ENCODE measurements at places on chromosomes 16 and 17.

- DNase-seq = no peak
Observed at GRCh38 chr17:18262111-18262510, 1.6 kb downstream of the MIEF2 start.

- DNase-seq = no peak
Observed at GRCh38 chr17:4407851-4408250, 25.9 kb upstream of the SPNS3 start.

GRCh38 chr16:3879258-3879886 is 1.1 kb downstream of the CREBBP start:
- no peak for DNase-seq

DNA sequence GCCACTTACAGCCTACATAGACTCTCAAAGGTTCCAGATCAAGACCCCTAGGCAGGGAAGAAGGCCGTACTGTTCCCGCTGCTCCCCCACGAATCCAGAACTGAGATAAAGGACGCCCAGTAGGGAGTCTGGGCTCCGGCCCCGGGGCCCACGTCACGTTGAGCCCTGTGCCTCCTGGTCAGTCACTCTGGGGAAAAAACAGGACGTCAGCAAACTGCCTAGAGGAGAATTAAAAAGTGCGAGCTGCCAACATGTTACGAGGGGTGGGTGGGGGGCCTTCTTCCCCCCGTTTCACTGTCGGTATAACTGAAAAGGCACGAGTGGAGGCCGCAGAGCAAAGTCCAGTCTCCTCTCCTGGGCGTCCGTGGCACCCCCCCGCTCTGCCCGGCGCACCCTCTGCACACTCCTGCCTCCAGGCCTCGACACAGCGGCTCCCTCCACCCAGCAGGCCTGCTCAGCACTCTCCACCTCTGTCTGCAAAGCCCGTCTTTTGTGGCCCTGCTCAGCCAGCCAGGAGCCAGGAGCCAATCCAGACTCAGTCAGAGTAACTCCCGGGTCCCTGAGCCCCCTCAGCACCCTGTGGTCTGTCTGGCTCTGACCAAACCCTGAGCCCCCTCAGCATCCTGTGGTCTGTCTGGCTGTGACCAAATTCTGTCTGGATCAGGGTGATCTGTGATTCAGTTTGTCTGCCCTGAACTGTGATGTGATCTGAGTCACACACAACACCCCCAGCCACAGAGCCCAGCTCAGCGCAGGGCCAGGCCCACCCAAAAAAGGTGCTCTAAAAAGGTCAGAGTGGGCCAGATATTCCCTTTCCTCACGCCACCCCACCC is 6.2 kb downstream of the ITGAE start:
- DNase-seq = no peak

DNA sequence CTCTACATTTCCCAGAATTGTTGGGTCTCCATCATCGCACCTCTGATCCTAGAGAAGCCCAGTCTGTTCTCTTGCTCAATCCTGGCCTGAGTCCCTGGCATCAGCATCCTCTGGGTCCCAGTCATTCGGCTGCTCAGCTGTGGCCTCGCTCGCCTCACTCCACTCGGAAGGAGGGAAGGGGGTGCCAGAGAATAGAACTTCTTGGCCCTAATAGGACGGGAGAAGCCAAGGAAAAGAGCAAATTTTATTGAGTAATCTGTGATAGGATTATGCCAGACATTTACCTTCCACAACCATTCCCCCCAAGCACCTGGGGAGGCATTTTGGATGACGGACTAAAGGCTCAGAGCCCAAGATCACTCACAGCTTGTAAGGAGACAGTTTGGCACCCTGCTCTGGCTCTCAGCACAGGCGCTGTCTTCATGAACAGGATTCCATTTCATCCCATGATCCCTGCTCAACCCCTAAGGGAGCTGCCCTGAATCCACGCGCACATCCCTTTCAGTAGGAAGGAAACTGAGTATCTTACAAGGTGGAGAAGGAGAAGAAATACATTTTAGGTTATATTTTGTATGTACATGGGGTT is 498 bp upstream of the CLEC10A start:
- DNase-seq = no peak

DNA sequence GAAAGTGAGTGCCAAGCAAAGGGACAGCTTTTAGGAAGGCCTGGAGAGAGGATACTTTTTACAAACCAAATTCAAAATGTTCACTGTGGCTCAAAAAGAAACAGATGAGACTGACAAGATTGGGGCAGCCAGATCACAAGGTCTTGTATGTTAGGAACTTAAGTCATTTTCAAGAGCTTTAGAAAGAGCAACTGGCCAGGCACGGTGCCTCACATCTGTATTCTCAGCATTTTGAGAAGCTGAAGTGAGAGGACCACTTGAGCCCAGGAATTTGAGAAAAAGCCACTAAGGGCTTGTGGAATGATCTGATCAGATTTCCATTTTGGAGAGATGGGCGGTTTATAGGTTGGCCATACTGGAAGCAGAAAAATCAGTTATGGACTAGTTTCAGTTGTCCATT is 17.2 kb downstream of the SPAG9 start:
- no peak for DNase-seq

DNA sequence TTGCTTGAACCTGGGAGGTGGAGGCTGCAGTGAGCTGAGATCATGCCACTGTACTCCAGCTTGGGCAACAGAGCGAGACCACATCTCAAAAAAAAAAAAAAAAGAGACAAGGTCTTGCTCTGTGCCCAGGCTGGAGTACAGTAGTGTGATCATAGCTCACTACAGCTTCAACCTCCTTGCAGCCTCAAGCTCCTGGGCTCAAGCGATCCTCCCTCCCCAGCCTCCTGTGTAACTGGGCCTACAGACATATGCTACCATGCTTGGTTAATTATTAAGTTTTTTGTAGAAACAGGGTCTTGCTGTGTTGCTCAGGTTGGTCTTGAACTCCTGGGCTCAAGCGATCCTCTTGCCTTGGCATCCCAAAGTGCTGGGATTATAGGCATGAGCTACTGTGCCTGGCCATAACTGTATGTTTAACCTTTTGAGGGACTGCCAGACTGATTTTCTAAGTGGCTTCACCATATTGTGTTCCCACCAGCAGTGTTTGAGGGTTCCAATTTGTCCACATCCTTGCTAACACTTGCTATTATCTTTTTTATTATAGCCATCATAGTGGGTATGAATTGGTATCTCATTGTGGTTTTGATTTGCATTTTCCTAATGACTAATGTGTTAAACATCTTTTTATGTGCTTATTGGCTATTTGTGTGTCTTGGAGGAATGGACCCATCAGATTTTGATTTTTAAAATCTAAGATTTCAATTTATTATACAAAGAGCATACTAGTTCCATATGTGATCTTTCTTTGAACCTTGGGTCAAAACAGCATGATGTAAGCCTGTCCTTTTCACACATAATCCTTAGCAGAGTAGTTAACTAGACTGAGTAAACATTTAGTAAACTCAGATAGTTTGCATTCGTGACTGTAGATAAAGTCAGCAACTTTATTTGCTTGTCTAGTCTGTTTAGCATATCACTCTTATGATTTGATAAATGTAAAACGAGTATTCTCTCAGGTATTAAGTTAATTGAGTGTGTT is 38.1 kb upstream of the KPNB1 start:
- DNase-seq = no peak

- no peak for DNase-seq
Observed at GRCh38 chr16:19860166-19861041, 24.2 kb downstream of the GPRC5B start.

DNA sequence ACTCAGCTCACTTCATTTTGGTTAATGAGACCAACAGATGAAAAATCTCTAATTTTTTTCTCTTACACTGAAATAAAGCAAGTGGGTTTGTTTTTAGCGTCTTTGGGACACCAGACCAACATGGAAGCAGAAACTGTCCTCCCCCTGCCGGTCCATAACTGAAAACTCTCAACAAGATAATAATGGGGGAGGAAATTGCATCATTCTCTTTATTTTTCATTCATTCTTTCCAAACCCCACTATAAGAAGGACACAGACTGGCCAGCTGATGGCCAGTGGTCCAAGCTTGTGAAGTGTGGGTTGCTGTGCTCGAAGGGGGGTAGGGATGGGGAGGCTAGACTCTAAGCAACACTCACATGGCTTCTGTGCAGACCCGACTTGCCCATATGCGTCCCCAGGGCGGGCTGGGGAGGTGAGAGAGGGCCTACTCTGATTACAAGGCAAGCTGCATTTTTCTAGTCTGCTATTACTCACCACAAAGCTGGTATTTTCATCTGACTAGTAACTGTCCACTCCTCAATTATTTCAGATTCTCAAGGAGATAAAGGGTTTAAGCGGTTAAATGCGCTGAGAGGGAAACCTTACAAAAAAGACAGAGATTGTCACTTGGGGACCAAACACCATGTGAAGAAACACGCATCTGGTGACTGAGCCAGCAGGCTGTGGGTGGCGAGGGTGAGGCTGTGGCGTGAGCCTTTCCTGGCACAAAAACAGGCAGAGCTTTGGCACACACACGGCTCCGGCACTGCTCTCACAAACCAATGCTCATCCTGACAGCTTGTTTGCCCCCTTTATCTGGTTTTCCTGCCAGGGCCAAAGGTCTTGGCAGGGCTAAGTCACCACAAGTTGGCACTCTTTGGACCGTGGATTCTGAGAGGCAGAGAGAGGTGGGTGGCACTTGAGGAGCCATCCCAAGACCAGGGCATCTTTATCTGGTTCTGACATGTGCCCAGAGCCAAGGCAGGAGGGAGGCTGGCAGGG is 38.2 kb downstream of the MARF1 start:
- no peak for DNase-seq

DNA sequence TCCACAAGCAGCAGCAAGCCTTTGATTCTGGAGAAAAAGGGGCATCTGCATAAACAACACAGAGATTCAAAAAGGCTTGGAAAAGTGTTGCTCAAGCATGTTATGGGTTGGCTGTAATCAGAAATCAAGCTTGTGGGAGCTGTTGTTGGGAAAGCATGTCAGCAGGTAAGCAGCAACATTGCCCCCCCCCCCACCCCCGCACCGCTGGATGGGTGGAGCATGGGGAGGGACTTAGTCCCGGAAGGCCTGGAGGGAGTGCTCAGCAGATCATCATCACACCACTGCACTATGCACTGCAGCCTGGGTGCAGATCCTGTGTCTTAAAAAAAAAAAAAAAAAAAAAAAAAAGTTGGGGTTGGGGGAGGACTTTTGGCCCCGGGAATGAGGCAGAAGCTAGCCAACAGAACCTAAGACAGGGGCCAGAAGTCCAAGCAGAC is 16.8 kb upstream of the AKAP1 start:
- no peak for DNase-seq

- no peak for DNase-seq
Observed at GRCh38 chr16:24734382-24734781, 4.9 kb downstream of the TNRC6A start.

DNA sequence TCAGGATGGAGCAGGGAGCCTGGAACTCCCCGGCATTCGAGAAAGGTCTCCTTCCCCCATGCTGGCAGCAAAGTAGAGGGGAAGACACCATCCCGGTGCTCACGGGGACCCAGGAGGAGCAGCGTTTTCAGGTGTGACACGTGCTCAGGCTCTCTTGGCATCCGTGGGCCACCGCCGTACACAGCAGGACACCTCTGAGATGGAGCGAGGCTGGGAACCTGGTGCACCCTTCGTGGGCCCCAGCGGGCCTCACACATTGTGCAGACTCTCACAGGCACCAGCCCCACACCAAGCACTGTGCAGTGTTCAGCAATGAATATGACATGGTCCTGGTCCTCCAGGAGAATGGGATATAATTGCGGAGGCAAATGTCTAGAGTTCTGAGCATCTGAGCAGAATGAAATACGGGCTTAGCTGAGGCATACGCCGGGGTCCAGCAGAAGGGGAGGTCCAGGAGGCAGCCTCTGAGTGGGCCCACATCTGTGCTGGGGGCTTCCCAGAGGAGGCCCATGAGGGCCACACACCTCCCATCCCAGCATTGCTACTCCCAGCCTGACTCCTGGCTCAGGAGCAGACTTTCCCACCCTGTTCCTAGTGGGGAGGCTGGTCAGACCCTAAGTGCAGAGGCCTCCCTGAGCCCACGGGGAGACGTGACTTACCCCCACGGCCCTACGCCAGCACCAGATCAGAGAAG is 72.6 kb downstream of the ABR start:
- DNase-seq = no peak

- DNase-seq = no peak
Observed at GRCh38 chr16:30414159-30414558, 6.8 kb downstream of the ZNF771 start.

- no peak for DNase-seq
Observed at GRCh38 chr17:49747632-49748031, 16.3 kb downstream of the FAM117A start.

DNA sequence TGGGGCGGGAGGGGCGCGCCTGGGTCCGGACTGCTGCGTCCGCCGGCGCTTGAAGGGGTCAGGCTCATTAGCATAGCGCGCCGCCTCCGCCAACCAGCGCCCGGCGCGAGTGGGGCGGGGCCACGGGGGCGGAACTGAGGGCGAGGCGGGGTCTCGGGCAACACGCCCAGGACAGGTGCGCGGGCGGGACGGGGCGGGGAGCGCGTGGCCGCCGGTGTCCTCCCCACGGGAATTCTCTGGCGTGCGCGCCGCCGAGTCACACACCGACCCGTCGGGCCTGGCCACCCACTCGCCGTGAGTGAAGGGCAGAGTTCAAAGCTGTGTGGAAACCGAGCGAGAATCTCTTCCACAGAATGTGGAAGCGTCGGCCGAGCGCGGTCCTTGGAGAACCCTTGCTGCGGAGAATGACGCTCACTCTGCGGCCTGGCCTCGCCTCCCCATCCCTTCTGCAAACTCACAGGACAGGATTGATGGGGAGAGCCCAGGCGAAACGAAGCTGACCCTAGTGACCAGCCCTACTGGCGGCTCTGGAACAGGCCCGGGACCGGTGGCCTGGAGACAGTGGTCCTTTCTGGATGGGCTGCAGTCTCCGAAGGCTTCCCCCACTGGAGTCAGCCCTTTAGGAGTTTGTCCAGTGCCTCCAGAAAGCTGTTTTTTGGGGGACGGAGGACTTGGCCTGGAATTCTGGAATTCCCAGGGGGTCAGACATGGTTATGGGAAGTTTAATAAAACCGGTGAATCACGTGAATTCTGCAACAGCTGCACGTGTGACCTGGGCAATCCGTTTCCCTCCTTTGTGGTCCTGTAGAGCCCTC is at the start of gene SNAI3:
SNAI3 (minus strand) TSS at position 69 of the 815 bp plus-strand sequence. CDS start 101 bp downstream, outside the sequence.
- DNase-seq = peak; percentile 86

DNA sequence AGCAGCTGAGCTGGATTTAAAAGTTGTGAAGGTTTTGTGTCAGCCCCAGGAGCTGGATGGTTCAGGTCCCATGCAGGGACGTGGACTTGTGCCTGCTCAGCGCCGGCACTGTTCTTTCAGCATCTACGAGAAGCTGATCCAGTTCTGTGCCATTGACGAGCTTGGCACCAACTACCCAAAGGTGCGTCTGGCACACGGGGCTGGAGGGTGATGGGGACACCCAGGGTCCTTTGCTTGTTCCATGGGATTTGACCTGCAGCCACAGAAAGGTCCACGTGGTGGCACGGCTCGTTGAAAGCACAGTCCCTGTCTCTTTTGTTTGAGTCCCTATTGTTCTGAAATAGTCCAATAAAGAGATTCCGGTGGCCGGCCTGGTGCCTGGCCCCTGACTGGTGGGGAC is 18.1 kb upstream of the ITGB4 start:
- no peak for DNase-seq

DNA sequence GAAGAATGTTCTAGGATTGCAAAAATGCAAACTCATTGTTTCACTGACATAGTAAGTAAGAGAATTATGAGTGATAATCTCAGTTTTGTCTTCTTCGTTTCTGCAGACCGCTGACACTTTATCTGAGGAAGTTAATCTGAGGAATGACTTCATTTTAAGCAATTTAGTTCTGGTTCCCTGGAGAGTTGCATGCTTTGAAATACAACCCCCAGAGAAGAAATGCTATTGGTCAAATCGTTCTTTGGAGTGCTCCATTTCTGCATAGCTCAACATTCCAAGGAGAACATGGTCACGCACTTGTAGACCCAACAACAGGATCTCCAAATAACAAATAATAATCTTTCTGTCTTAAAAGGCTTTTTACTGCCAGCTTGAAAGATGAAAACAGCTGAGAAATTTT is 427.1 kb downstream of the GRIN2A start:
- no peak for DNase-seq

All from activated naive CD4-positive, alpha-beta T cell treated with anti-CD3 and anti-CD28 coated beads, Interleukin-2, amount 50 U/mL, for 16 hours (primary cell).